ENCODE measurements at places on chromosomes 1 and 21. TPM values are rescaled to one million over a fixed set of nuclear protein-coding genes. Genes with fewer than 3 reads are reported as not detected.

SPRR2F gene
- 1.0 TPM for total RNA-seq

PODN gene
- 0.17 TPM for total RNA-seq

LAD1 gene
- 30.5 TPM for total RNA-seq

RNASEL gene
- 0.57 TPM for total RNA-seq

MLLT11 gene
- 18.1 TPM for total RNA-seq

GNG4 gene
- 96.8 TPM for total RNA-seq

ARHGEF19 gene
- total RNA-seq = 56.4 TPM

SLX9 gene
- 64.1 TPM for total RNA-seq

UBL4B gene
- not detected for total RNA-seq

OLFML2B gene
- 8.4 TPM for total RNA-seq

LMX1A gene
- total RNA-seq = not detected

NBPF6 gene
- not detected for total RNA-seq

GPBP1L1 gene
- total RNA-seq = 126 TPM

PCP4L1 gene
- total RNA-seq = 1.0 TPM

TSPAN2 gene
- total RNA-seq = 13.0 TPM

Measured in H1 (cell line).